Activated CD8-positive, alpha-beta memory T cell treated with anti-CD3 and anti-CD28 coated beads, Interleukin-2, amount 10 ng/mL, durations not matched to agents 7 days and 5 days (primary cell): ENCODE measurements at places on chromosomes 7 and 10.

- no peak for DNase-seq
Observed at GRCh38 chr7:12699299-12699698, 11.9 kb downstream of the ARL4A start.

- DNase-seq: no peak
Observed at GRCh38 chr7:44535348-44536064, 5.6 kb downstream of the NPC1L1 start.

DNA sequence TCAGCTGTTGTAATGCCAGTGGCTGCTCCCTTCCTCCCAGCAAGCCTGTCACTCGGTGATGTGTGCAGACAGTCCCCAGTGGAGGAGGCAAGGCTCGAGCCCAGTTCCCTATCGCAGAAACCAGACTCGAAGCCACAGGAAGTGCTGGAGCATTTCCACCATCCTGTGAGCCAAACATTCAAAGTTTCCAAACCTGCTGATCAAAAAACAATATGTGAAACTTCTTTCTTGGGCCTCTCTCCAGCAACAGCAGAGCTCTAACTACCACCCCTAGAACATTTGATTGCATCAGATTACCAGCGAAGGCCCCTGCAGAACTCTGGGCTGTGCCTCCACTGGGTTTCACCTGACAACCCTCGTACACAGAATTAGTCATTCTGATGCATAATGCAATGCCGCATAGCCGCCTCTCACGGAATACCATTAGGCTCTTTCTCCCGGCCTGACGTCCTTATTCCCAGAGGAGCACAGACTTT is 94.0 kb downstream of the ELMO1 start:
- DNase-seq: peak; percentile 60

- DNase-seq: no peak
Observed at GRCh38 chr7:128734890-128735289, 4.3 kb upstream of the CALU start.
